NCI-H1930 (cell line): ENCODE measurements at places on chromosomes 5 and 9.

- no peak for DNase-seq
Measured at GRCh38 chr5:766666-767431, 17.7 kb downstream of the ZDHHC11B start.

DNA sequence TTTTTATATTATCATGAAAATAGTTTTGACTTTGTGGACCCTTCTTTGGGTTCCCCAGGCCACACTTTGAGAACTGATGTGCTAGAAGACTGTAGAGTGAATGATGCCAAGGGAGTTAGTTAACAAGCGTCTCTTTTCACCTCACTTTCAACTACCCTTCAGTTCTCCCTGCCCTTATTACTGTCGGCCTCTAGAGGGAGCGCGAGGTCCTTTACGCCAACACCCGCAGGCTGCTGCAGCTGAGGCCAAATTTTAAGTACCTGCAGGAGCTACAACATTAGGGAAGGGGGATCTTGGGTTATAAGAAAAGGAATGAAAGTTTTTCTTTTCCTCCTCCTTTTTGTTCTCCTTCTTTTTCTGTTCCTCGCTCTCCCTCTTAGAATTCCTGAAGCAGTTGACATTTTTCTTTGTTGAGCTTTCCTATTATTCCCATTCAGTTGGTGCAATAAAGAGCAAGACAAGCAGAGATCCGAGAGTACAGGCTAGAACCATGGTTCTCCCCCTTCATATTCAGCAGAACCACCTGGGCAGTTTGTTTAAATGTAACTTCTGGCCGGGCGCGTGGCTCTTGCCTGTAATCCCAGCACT lies 84.0 kb downstream of the ZFAND5 start:
- no peak for DNase-seq

- DNase-seq: no peak
Measured at GRCh38 chr5:132003982-132004381, 7.5 kb downstream of the ACSL6 start.

DNA sequence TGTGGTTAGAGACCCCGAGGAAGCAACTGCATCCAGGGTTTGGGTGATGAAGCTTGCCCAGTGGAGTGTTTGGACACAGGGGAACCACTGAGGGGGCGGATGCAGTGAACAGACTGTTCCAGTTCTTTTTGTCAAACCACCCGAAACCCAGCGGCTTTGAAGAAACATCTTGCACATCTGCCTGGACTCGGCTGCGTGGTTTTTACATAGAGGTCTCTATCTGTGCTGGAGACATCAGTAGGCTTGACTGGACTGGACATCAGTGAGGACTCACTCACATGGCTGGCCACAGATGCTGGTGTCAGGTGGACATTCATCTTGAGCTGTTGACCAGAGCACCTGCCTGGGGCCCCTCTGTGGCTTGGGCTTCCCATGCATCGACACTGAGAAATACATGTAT lies 15.3 kb upstream of the SPATA31E1 start:
- DNase-seq: no peak

DNA sequence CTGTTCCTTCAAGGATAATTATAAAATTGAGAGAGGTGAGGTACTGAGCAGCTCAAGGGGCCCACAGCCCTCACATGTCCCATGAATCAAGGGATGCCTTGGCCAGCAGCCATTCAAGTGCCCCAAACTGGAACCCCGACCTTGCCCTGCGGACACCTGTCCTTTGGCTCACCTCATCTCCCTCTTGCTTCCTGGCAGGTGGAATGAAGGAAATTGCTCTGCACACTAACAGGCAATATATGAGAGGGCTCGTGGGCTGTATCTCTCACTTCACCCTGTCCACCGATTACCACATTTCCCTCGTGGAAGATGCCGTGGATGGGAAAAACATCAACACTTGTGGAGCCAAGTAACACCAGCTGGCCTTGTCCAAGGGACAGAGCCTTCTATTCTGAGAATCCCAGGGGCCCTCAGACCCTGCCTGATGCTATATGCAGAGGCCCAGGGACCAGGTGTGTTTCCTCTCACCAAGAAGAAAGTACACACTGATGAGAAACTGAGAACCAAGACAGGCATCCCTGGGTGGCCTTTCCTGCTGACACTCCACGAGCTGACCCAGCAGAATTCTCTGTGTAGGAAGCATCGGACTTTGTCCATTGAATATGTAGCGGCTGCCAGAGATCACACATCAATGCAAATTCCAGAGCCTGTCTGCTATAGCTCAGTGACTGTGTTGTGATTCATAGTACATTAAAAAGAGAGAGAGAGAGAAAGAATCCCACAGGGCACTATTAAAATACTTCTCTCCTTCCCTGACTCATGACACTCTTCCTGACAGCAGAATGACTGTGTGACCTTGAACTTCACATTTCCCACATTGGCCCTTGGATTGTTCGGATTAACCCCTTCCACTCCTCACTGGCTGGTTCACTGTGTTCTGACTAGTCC lies 92.6 kb downstream of the LIFR start:
- no peak for DNase-seq
